ENCODE measurements at places on chromosomes 3 and 15.
A peak's percentile ranks its signal among the peaks of the same experiment; 100 is the strongest.

- H3K27me3 ChIP-seq: no peaks in the 10 kb centered on the region
- H3K4me3 ChIP-seq: no peak overlapping the region
- peaks cover 3% of the 10 kb centered on the region for H3K36me3 ChIP-seq
- H3K4me1 ChIP-seq: no peaks in the 10 kb centered on the region
These were observed 16.6 kb upstream of the EXOG start for GRCh38 chr3:38479431-38480092.

DNA sequence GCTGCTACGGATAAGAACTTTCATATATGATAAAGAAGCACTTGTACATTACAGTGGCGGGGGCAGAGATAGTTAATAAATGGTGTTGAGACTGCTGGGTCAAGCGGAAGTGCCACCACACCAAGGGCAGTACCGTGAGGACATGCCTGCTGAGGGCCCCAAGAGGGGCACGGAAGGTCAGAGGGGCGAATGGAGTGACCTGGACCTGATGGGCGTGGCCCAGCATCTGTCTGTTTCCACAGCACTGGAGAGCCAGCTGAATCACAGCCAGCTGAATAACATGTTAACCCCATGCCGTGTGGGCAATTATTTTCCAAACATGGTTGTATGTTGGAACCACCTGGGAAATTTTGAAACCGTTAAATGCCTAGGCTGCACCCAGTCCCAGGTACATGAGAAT lies 37.2 kb downstream of the ANKDD1A start:
- H3K27me3 ChIP-seq: no peaks in the 10 kb centered on the region
- H3K36me3 ChIP-seq: no peaks in the 10 kb centered on the region
- H3K27ac ChIP-seq: no peak overlapping the region
- H3K4me1 ChIP-seq: peaks cover 29% of the 10 kb centered on the region
- no peak for DNase-seq

- H3K4me1 ChIP-seq: no peaks in the 10 kb centered on the region
- no peak overlapping the region for H3K4me3 ChIP-seq
- no peak overlapping the region for H3K27ac ChIP-seq
- no peaks in the 10 kb centered on the region for H3K36me3 ChIP-seq
- DNase-seq: no peak
These were observed 101.3 kb upstream of the GALNT15 start for GRCh38 chr3:16073203-16073602.

GRCh38 chr3:184417619-184418327 lies 37.9 kb downstream of the CHRD start:
- peaks cover 2% of the 10 kb centered on the region for H3K4me1 ChIP-seq
- H3K27me3 ChIP-seq: no peaks in the 10 kb centered on the region
- no peak overlapping the region for H3K4me3 ChIP-seq
- H3K27ac ChIP-seq: no peak overlapping the region
- peak; percentile 65 for DNase-seq
- H3K36me3 ChIP-seq: no peaks in the 10 kb centered on the region

- peaks cover 62% of the 10 kb centered on the region for H3K36me3 ChIP-seq
- H3K27me3 ChIP-seq: no peaks in the 10 kb centered on the region
- H3K27ac ChIP-seq: no peak overlapping the region
- no peak overlapping the region for H3K4me3 ChIP-seq
- peaks cover 11% of the 10 kb centered on the region for H3K4me1 ChIP-seq
- DNase-seq: no peak
These were observed 39.1 kb downstream of the MESD start for GRCh38 chr15:80950291-80951078.

DNA sequence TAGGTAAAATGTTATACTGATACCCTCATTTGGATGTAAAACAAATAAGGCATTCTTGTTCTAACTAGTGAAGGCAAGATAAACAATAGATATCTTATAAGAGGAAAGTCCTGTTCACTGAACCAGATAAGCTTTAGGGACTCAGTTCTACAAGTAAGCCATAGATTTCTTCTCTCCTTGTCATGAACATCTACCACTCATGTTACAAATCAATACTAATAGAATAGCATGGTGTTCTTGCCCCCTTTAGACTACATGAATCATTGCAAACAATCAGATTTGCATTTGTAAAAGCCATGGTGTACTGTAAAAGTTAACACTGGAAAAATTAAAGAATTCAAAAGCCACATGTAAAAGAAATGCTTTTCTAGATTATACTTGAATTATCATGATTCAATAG lies 500.1 kb downstream of the NLGN1 start:
- no peak overlapping the region for H3K27ac ChIP-seq
- H3K4me3 ChIP-seq: no peak overlapping the region
- no peaks in the 10 kb centered on the region for H3K36me3 ChIP-seq
- DNase-seq: no peak

DNA sequence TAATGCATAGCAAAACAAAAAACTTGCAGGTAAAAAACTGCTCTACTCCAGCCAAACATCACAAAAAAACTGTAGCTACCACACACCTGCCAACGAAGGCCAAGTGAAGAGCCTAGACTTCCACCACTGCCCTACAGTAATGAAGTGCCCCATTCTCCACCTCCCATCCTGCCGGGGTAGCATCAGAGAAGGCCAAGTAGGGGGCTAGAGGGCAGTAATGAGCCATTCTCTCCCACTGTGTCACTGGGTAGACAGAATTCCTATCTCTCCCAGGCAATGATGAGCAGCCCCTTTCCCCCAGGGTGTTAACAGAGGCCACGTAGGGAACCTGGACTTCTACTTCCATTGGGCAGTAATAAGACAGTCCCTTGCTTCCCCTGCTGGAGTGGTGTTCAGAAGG lies 9.5 kb downstream of the SEC22C start:
- no peak for DNase-seq
- H3K27me3 ChIP-seq: no peaks in the 10 kb centered on the region
- peaks cover 4% of the 10 kb centered on the region for H3K4me1 ChIP-seq
- no peak overlapping the region for H3K27ac ChIP-seq
- no peak overlapping the region for H3K4me3 ChIP-seq

- no peaks in the 10 kb centered on the region for H3K36me3 ChIP-seq
- no peak overlapping the region for H3K27ac ChIP-seq
- DNase-seq: no peak
- peaks cover 25% of the 10 kb centered on the region for H3K4me1 ChIP-seq
These were observed 762.7 kb upstream of the CFAP20DC start for GRCh38 chr3:59812237-59813147.

DNA sequence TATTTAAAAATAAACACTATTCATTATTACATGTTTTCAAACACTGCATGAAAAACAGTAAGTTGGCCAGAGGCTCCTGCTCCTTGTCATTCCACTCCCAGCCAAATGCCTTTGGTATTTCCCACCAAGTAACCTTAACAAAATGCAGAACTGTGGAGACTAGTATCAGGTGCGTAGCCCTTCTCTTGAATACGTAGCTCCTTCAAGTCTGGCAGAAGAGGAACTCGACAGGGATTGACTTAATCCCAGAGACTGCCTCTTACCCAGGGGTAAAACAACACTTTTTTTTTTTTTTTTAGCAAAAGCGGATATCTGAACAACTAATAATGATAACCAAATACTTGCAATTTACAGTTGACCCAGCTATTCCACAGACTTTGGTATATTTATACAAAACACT lies 738 bp downstream of the COMMD2 start:
- DNase-seq: no peak
- peaks cover 46% of the 10 kb centered on the region for H3K36me3 ChIP-seq
- H3K27ac ChIP-seq: peak overlapping the region; percentile 92
- peaks cover 2% of the 10 kb centered on the region for H3K27me3 ChIP-seq

DNA sequence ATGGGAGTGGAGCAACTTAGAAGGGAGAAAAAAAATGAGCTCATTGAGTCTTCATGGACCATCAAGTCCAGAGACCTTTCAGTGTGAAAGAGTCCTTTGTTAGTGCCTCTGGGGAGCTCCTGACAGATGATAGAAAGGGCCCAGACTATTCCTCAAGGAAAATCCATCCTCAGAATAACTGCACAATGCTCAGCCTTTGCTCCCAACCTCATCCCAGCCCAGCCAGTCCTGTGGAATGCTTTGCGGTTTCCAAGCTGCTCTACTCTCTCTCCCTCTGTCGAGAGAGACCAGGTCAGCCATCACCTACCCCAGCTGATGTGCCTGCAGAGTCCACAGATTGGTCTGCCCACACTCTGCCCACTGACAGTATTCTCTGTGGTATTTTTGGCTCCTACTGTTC lies 406.2 kb downstream of the MFSD1 start:
- peaks cover 3% of the 10 kb centered on the region for H3K27me3 ChIP-seq
- no peaks in the 10 kb centered on the region for H3K4me1 ChIP-seq
- no peak overlapping the region for H3K4me3 ChIP-seq
- H3K27ac ChIP-seq: no peak overlapping the region
- DNase-seq: no peak

GRCh38 chr15:62591842-62592838 lies 427.1 kb upstream of the C2CD4B start:
- no peaks in the 10 kb centered on the region for H3K36me3 ChIP-seq
- no peak overlapping the region for H3K4me3 ChIP-seq
- DNase-seq: no peak
- peaks cover 11% of the 10 kb centered on the region for H3K27me3 ChIP-seq
- H3K4me1 ChIP-seq: no peaks in the 10 kb centered on the region

DNA sequence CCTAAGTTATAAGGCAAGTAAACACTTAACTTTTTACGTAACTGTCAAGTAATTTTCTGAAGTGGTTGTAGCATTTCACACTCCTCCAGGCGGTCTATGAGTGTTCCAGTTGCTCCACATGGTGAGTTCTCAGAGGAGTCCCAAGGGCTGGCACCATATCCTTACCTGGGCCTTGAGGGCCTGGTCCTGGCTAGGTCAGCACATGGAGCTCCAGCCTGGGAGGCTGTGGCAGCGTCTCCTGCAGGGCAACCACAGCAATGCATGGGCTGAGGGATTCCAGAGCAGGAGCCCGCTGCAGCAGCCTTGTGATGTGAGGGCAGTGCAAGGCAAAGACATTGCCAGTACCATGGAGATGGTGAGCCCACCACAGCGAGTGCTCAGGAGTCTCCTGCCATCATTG lies 32.2 kb upstream of the LYZL4 start:
- H3K4me3 ChIP-seq: no peak overlapping the region
- H3K4me1 ChIP-seq: peaks cover 2% of the 10 kb centered on the region
- H3K27me3 ChIP-seq: peaks cover 12% of the 10 kb centered on the region
- no peak overlapping the region for H3K27ac ChIP-seq
- no peak for DNase-seq

GRCh38 chr3:13223574-13224237 lies 150.5 kb upstream of the IQSEC1 start:
- H3K27me3 ChIP-seq: peaks cover 8% of the 10 kb centered on the region
- H3K4me3 ChIP-seq: no peak overlapping the region
- DNase-seq: no peak

- H3K36me3 ChIP-seq: no peaks in the 10 kb centered on the region
- H3K4me3 ChIP-seq: no peak overlapping the region
- no peak for DNase-seq
- no peaks in the 10 kb centered on the region for H3K4me1 ChIP-seq
- peaks cover 2% of the 10 kb centered on the region for H3K27me3 ChIP-seq
These were observed 180.6 kb downstream of the IL5RA start for GRCh38 chr3:2929574-2929973.

- H3K4me3 ChIP-seq: no peak overlapping the region
- H3K4me1 ChIP-seq: no peaks in the 10 kb centered on the region
- no peak for DNase-seq
- H3K27me3 ChIP-seq: no peaks in the 10 kb centered on the region
These were observed 646.5 kb downstream of the NSUN3 start for GRCh38 chr3:94709249-94709902.

DNA sequence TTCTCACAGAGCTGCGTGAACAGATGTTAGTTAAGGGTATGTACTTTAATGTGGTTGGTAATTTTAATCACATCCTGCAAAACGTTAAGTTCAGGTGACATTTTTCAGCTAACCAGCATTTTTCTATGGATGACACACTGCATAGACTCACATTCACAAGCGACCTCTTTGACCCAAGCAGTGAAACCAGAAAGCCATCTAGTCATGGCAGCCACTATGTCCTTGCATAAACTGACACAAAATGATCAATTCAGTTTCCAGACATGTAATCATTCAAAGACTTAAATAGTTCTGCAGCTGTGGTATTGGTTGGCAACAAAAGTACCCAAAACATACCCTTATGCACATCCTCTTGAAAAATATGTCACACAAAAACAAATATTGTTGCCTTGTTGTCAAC lies 7.4 kb upstream of the CAPN7 start:
- peaks cover 3% of the 10 kb centered on the region for H3K4me1 ChIP-seq
- no peaks in the 10 kb centered on the region for H3K27me3 ChIP-seq
- H3K27ac ChIP-seq: no peak overlapping the region
- DNase-seq: no peak
- no peaks in the 10 kb centered on the region for H3K36me3 ChIP-seq

DNA sequence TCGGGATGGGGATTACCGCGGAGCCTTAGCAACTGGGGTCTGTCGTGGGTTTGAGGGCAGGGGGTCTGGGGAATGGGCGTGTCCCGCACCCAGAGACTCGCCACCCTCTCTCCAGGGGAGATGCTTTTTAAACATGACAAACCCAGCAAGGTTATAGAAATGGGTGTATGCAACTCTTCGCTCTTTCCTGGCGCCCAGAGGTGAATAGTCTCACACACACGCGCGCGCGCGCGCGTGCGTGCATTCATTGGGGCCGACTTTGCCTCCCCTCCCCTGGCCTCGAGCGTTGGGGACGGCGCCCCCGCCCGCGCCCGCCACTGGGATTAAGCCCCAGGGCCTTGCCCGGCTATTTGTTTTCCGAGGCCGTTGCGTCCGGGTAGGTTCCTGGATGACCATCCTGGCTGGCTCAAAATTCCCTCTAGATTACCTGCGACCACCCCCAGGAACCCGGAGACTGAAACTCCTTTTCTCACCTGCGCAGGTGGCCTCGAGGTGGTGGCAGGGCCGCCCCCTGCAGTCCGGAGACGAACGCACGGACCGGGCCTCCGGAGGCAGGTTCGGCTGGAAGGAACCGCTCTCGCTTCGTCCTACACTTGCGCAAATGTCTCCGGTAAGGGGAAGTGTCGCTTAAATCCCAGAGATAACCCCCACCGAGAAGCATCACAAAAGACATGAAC lies 777 bp downstream of the GPR160 start:
- DNase-seq: peak; percentile 51
- H3K27me3 ChIP-seq: no peaks in the 10 kb centered on the region
- H3K4me3 ChIP-seq: peak overlapping the region; percentile 93

GRCh38 chr3:169955406-169955805 lies 11.2 kb upstream of the SEC62 start:
- no peak overlapping the region for H3K4me3 ChIP-seq
- peaks cover 58% of the 10 kb centered on the region for H3K4me1 ChIP-seq
- H3K27ac ChIP-seq: peak overlapping the region; percentile 62
- H3K27me3 ChIP-seq: no peaks in the 10 kb centered on the region
- H3K36me3 ChIP-seq: no peaks in the 10 kb centered on the region

DNA sequence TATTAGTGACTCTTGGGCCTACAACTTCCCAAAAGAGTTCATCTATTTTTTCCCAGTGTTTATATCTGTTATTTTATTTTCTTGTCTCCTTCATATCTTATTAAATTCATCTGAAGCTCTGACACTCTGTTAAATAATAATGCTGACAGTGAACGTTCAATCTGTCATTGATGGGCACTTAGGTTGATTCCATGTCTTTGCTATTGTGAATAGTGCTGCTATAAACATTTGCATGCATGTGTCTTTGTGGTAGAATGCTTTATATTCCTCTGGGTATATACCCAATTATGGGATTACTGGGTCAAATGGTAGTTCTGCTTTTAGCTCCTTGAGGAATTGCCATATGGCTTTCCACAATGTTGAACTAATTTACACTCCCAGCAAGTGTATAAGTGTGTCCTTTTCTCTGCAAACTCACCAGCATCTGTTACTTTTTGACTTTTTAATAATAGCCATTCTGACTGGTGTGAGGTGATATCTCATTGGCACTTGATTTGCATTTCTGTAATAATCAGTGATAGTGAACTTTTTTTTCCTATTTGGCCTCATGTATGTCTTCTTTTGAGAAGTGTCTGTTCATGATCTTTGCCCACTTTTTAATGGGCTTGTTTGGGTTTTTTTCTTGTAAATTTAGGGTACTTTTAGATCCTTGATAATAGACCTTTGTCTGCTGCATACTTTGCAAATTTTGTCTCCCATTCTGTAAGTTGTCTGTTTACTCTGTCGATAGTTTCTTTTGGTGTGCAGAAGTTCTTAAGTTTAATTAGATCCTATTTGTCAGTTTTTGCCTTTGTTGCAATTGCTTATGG lies 122.5 kb downstream of the LEKR1 start:
- DNase-seq: no peak
- no peaks in the 10 kb centered on the region for H3K36me3 ChIP-seq
